ENCODE measurements at places on chromosomes 11 and 22.
A peak's percentile ranks its signal among the peaks of the same experiment; 100 is the strongest.

- no peak for DNase-seq
These were observed 8.2 kb downstream of the C11orf24 start for GRCh38 chr11:68263444-68264035.

DNA sequence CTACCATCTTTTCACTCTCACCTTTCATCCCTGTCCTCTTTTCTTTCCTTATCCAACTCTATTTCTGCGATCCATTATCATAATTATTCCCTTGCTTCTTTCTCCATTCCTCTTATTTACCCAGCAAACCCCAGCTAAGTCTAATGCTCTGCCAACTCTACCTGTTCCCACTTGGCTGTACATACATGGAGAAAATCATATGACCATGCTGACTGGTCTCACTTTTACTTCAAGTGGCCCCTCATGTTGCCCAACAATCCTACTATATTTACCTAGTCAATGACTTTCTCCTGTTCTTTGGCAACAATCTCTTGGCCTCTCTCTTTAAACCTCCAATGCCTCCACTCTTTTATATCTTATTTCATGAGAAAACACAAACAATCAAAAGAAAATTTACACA, 94.1 kb downstream of the USP35 start:
- DNase-seq = no peak

- peak; percentile 33 for DNase-seq
These were observed 71.7 kb downstream of the RAB38 start for GRCh38 chr11:88103337-88104206.

DNA sequence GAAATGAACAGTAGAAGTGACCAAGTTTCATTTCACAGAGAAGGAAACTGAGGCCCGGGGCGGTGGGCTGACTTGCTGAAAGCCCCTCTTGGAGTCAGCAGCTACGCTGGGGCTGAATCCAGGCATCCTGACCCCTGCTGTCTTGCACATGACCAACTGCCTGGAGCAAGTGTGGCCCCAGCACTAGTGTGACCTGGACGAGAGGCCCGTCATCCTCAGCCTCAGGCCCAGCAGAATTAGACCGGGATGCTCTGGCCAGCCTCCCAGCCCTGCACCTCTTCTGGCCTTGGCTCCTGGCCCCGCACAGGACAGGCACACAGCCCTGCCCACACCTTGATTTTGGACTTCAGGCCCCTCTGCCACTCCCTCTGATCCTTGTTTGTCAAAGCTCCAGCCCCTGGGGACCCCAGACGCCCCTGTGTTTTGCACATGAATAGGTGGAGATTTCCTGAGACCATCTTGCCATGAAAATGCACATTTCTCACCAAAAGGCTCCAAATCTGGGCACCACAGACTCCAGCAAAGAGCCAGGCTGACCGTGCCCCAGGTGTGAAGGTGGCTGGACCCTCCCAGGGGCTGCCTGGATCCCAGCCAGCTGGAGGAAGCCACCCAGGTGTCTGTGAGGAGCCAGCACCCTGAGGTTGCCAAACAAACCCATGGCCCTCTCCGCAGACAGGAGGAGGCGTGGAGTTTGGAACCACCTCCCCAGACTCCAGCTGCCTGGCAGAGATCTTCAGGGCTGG, 24.9 kb downstream of the FGF4 start:
- DNase-seq = no peak

DNA sequence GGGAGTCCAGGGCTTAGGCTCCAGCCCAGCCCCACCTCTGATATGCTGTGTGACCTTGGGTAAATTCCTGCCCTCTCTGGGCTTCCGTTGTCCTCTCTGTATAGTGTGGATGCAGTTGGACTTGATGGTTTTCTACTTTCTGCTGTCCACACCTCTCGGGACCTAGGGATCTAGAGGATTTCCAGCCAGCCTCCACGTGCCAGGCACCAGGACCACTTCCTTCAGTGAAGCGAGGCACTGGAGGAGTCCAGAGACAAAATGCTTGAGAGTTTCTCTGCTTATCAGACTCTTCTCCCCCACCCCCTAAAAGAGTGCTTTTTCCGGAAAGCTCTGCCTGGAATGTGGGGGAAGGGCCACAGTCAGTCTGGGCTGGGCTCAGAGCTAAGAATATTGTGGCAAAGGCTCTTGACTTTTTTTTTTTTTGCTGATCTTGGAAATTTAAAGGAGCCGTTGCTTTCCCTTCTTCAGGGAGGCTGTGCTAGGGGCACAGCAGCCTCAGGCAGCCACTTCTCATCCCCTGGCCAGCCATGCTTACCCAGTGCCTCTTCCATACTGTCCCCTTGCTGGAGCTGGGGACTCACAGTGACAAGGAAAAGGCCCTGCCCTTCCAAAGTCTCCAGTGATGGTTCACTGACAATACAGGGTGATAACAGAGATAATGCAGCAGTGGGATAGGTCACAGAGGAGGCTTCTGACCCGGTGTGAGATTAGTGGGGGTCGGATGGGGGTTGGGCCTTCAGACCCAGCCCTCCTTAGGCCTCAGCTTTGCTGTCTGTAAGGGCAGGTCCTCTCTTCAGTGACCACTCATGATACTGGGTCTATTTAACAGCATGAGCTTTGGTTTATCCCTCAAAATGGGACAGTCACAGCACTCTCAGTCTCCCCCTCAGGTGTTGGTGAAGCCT, 2.9 kb upstream of the SERPINH1 start:
- no peak for DNase-seq

- DNase-seq = no peak
These were observed 282.6 kb downstream of the CADM1 start for GRCh38 chr11:115221461-115222069.

- no peak for DNase-seq
These were observed 33.0 kb upstream of the SOX10 start for GRCh38 chr22:38017272-38017920.

DNA sequence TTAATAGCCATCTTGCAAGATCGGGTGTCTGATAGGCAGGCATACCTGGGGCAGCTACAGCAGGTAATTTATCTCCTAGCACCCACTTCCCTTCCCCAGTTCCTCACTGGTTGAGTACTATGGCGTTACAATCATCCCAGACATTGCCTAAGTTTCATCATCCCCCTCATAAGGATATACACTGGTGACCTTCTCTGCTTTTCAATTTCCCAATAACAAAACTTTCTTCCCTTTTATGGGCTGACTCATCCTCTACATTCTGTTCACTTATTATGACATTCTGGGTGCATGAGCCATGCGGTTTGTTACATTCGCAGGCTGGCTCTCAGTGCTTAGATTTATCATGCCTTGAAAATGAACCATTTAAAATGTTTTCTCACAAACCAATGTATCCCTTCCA, 5.0 kb upstream of the MRPL11 start:
- DNase-seq = no peak

GRCh38 chr11:60761436-60762190, 4.9 kb downstream of the MS4A15 start:
- DNase-seq = no peak

DNA sequence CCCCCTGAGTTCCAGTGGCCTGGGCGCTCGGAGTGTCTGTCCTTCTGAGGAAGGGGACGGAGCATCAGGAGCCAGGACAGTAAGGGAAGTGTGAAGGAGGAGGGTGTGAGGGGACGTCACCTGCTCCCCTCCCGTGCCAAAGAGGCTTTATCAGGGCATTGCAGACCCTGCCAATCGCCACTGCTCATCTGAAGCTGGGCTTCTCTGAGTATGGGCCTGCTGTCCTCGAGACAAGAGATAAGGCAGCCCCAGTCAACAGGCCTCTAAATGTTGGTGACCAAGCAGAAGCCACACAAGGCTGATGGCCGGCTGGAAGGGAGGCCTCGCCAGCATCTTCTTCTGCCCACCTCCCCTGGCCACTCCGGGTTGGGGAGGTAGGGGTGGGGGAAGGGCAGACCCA, 29.8 kb downstream of the LIF start:
- DNase-seq = no peak

- DNase-seq = no peak
These were observed 5.4 kb downstream of the SPINDOC start for GRCh38 chr11:63818609-63819008.

DNA sequence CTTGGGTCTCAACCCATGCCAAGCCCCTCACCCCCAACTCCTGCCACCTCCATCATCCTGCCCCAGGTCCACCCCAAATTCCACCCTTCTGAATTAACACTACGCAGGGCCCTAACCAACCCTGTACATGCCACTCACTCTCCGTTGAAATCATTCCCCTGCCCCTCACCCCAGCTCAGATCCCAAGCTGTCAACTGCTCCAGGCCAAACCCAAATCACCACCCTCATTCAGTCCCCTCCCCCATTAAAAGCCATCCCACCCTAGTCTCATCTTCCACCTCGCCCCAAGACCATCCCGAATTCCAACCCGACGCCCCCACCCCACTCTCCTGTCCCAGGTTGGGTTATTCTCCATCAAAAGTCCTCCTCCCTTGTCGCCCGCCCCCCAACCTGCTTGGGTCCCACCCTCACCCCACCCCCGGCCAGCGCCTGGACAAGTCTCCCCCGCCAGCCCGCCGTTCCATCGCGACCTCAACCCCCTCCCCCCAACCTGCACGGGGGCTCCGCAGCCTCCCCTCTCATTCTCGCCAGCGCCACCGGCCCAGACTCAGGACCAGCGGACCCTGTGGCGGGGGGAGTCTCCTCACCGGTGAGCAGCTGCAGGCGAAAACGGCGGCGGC, 466 bp downstream of the FAM168A start:
- DNase-seq = no peak

GRCh38 chr22:42760806-42761565, 40.3 kb upstream of the A4GALT start:
- DNase-seq = no peak

- no peak for DNase-seq
These were observed 131.6 kb downstream of the MN1 start for GRCh38 chr22:27669798-27670599.

DNA sequence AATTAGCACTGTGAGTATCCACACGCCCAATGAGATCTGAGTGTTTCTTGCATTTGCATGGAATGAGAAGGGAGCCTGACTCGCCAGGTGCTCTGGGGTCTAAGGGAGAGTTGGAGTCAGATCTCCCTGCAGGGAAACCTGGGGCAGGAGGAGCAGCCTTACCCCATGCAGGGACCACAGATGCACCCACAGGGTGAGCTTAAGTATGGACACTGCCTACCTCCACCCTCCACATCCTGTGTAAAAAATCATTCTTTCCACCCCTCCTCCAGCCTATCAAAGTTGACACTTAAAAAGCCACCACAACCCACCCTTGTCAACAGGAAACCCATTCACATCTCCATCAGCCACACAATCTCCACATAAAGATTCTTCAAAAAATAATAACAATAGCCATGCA, 67.0 kb upstream of the IGLL5 start:
- DNase-seq = peak; percentile 55

GRCh38 chr11:2382936-2383851, 6.1 kb downstream of the CD81 start:
- DNase-seq = no peak

DNA sequence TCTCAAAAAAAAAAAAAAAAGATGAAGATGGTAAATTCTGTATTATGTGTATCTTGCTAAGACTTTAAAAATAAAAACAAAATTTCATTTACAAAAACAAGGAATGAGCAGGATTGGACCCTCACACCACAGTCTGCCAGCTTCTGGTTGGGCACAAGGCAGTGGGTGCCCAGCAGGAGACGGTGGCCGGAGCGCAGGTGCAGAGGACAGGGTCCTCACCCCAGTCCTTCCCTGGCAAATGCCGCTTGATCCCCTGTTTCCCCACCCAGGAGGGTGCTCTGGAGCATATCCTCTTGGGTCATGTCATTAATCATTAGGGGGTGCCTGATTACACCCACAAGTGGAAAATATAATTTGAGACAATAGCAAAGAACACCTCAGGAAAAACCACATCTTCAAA, 31.2 kb downstream of the SHANK2 start:
- no peak for DNase-seq

Data from activated CD4-positive, alpha-beta memory T cell treated with anti-CD3 and anti-CD28 coated beads for 36 hours (primary cell).